A549 (cell line): ENCODE measurements at places on chromosomes 16 and 17. TPM values are rescaled to one million over a fixed set of nuclear protein-coding genes. Genes with fewer than 3 reads are reported as not detected.

GRCh38 chr16:89122322-89122851 is 28.7 kb downstream of the ACSF3 start:
- DNase-seq, result no peak

DNA sequence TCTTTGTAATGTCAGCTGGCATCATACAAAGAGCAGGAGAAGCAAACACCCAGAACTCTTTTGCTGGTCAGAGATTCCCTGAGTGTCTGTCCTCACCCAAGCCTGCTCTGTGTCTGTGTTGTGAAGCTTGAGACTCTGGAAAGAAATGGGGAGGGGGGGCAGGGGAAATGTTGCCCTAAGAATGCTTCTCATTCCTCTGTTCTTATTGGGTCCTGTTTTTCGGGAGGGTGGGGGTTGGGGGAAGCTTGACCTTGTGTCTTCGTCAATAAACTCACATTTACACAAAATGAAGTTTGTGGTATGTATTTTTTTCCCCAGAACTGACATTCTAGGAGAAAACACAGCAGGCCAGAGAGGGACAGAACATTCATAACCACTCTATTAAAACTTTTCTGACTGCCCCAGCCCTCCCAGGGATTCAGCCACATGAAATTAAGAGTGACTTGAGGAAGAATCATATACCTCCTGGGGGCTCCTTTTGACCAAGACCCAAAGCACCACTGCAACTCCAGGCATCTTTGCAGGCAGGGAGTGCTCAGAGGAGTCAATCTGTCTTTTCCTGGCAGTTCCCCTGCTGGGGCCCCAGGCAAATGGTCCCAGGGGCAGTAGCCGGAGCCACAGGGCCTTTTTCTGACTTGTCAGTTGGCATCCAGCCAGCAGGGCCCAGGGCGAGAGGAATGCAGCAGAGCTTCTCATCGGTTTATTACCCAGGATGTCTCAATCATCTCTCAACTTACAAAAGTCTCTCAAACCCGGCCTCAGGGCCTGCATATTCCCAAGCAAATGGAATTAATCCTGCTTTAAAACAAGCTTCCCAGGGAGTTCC is 5.1 kb upstream of the RASL10B start:
- no peak for DNase-seq

The NOTUM gene
- polyA plus RNA-seq, result 0.45 to 0.92 TPM (median 0.91 TPM) in 3 replicates

GRCh38 chr17:8859804-8860430 is 7.6 kb downstream of the PIK3R6 start:
- DNase-seq, result no peak
